EH (cell line): ENCODE measurements at places on chromosomes 4 and X.

DNA sequence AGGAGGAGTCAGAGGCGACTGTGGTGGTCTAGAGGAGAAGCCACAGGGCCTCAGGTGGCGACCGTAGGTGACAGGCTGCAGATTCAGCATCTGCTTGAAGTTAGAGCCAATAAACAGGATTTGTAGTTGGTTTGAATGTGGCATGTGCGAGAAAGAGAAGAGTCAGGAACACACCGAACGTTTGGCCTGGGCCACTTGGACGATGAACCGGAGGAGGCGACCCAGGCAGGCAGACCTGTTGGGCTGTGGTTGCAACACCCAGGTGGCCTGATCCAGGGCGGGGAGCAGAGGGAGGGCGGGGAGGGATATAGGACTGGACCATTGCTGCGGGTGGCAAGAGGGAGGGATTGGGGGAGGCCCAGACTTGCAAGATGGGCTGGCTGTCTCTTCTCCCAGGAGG is 10.0 kb upstream of the PSAPL1 start:
- no peak for DNase-seq

- DNase-seq: no peak
These were observed 6.7 kb downstream of the ARAP2 start for GRCh38 chr4:36237366-36238313.

GRCh38 chr4:55801498-55801897 is 18.1 kb upstream of the EXOC1L start:
- no peak for DNase-seq

GRCh38 chrX:77167993-77168392 is 279.2 kb upstream of the FGF16 start:
- DNase-seq: peak; percentile 1

- DNase-seq: no peak
These were observed 652.9 kb downstream of the ADGRL3 start for GRCh38 chr4:61853041-61853440.

GRCh38 chr4:38174801-38175200 is 214.6 kb downstream of the PTTG2 start:
- no peak for DNase-seq

DNA sequence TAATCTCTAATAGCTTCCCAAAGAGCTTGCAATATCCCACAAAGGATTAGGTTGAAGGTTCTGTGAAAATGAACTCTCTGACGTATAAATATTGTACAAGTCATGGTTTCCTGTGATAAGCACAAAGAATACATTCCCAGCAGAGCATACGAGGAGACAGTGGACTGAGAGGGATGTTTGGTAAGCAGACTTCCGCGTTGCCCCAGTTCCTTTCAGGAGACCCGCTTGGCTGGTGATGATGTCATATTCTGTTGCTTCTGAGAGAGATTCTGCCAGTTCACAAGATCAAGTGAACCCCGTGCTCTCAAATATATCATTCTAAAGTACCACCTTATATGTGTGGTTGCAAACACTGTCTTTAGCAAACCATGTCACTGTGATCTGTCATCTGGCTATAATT is 323.9 kb upstream of the CASK start:
- no peak for DNase-seq

GRCh38 chrX:134020910-134021309 is 35.5 kb upstream of the GPC3 start:
- DNase-seq: no peak

DNA sequence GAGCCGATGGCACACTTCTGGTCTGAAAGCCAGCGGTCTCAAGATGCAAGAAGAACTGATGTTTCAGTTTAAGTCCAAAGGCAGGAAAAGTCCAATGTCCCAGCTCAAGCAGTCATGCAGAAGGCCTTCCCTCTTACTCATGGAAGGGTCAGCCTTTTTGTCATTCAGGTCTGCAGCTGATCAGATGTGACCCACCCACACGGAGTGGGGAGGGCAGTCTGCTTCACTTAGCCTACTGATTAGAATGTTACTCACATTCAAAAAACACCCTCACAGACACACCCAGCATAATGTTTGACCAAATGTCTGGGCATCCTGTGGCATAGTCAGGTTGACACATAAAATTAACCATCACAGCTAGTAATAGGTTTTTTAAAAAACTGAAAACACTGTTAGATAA is 6.6 kb downstream of the HCCS start:
- DNase-seq: no peak

GRCh38 chr4:101136373-101137370 is 210.7 kb downstream of the PPP3CA start:
- DNase-seq: no peak

DNA sequence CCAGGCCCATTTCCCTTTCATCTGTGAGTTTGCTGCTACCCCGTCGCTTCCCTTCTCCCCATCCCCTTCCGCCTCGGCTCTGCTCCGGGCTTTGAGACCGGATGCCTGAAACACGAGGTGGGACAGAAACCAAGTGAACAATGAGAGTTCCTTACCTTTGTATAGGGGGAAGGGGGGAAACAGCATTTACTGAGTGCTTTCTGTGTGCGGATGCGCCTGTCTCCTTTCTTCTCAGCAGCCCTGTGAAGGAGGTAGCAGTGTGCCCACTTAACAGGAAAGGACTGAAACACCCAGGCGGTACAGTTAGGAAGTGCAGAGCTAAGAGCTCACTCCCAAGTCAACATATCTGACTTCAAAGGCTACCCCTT is 43.2 kb upstream of the TMSB15B start:
- DNase-seq: peak; percentile 57
